T-helper 9 cell (primary cell): ENCODE measurements at places on chromosomes 16 and 17.

DNA sequence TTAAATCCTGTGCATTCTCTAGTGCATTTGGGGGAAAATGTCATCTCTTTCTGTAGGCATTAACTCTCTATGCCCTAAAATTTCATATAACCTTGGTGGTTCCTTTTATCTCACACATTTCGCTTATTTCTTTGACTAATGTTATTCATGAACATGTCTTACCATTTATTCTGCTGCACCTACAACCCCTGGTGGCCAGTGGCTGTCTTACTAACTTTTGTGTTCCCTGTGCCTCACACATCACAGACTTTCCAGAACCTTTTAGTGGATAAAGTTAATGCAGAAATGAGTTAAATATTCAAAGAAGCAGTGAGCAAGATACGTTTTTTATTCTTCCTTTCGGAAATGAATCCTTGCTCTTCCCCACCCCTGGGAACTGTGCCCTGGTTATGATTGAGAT is 111.9 kb downstream of the CDH13 start:
- no peak for DNase-seq

DNA sequence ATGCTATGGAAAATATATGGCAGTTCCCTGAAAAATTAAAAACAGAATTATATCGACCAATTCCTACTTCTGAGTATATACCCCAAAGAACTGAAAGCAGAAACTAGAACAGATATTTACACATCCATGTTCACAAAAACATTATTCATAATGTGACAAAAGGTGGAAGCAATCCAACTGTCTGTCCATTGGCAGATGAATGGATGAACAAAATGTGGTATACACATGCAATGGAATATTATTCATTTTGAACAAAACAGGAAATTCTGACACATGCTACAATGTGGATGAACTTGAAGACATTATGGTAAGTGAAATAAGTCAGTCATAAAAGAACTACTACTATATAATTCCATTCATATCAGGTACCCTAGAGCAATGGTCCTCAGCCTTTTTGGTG is 263.5 kb upstream of the AXIN2 start:
- DNase-seq, result no peak

GRCh38 chr16:12010388-12011251 is 34.1 kb downstream of the SNX29 start:
- no peak for DNase-seq

DNA sequence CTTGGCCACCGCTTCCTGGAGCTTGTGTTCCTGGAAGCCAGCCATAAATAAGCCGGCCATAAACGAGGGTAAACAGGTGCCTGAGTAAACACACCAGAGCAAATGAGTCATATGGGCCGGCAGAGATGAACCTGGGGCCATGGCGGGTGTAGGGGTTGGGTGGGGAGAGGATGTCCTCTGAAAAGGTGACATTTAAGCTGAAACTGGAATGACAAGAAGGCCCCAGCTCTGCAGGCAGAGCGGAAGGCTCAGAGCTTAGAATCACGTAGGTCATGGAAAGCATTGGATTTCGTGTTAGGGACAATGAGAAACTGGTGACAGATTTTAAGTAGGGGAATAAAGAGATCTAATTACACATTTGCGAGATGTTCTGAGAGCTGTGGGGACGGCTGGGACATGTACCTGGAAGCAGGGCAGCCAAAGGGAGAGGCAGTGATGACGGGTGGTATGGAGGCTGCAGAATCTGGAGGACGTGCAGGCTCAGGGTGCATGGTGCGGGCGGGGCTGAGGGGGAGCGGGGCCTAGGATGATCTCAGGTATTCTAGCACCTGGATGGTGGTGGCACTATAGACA is 8.1 kb upstream of the DNASE1 start:
- DNase-seq, result no peak

DNA sequence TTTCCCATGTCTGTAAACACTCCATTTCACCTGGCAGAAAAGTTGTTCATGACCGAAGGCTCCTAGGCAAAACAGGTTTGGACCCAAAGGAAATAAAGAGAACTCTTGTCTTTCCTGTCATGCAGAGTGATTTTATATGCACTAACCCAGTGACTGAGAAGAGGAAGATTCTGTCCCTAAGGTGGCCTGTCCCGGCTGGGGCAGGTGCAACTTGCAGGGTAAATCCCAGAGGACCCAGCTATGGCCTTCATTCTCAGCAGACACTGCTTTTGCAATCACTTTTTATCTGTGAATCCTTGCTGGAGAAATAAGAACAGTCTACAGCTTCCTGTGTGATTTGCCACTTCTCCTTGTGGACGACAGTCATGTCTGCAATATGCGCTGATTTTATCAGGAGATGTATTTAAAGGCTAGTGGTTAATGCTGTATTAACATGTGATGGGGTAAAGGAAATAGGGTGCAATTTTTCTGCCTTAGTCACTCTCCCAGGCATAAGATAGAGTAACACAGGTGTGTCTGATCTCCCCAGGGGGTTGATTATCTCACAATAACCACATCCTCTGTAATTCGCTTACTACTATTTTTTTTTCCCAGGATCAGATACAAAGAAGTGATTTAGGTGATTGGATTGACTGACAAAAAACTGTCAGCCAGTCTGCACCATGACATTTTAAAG is 696.8 kb upstream of the SOX9 start:
- no peak for DNase-seq

GRCh38 chr17:69561462-69561861 is 147.0 kb downstream of the MAP2K6 start:
- no peak for DNase-seq

- DNase-seq, result no peak
Observed at GRCh38 chr17:19570544-19571062, 36.9 kb downstream of the SLC47A1 start.

DNA sequence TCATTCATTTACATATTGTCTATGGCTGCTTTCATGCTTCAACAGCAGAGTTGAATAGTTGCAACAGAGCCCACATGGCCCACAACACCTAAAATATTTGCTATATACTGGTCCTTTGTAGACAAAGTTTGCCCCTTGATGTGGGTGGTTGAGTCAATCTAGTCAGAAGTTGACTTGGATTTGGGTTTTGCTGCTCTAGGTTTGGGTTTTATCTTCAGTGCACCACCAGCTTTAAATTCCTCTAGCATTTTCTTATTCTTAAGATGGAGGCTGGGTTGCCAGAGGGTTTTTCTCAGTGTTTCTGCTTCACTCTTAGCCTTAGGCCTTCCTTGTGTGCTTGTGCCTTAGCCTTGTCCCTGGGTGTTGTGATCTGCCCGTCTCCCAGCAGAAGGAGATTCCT is 51.0 kb downstream of the CCDC182 start:
- no peak for DNase-seq

DNA sequence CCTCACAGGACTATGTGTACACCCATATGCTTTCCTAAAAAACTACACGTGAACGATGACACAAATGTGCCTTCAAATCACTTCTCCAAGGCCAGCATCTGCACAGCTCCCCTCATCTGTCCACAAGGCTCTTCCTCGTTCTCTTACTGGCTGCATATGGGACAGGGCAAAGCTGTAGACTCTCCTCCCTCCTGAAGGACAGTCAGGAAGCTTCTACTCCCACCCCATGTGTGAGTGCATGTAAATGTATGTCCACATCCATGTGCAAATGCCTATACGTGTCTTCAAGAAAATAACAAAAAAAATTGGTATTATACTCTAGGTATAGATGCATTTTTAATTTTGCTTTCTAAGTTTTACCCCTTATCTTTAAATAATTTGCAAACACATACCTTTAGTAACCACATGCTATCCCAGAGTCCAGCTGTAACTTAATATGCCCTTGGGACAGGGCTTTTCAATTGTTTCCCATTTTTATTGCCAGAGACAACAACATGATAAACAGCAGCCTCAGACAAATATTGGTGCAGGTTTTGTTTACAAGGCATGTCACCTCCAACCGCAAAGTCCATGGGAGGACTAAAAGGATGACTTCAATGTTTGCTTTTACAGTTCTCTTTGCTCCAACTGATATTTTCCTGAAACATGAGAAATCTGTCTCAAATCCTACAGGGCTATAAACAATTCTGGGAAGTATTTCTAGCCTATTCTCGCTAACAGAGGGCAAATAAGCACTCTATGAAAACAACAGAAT is 31.6 kb upstream of the FAAP100 start:
- DNase-seq, result no peak

DNA sequence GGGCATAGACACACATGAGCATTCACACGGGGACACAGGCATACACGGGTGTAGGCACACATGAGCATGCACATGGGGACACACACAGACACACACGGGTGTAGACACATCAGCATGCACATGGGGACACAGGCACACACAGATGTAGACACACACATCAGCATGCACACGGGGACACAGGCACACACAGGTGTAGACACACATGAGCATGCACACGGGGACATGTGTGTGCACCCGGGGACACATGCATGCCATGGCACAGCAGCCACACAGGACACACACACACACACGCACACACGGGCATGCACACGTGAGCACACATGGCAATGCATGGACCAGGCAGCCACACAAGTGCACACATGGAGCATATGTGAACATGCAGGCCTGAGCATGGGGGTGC is 5.2 kb upstream of the DCXR start:
- no peak for DNase-seq

DNA sequence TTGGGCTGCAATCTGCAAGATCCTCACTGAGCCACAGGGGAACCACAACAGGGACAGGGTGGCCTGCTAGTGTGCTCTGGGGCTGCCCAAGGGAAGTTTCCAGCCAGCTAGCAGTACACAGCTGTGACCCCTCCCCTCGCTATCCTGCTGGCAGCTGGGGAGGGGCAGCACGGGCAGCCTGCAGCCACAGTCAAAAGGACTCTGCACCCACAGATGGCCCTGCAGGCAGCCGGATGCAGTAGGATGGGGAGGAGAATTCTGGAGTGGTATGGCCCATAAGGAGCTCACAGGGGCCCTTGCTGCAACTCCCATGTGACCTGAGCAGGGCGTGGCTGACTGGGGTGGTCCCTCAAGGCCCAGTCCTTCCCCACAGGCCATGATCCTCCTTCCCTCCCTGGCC is 74.3 kb downstream of the PLD6 start:
- DNase-seq, result no peak

- DNase-seq, result no peak
Observed at GRCh38 chr17:69044371-69044770, 16.4 kb downstream of the ABCA9 start.

- no peak for DNase-seq
Observed at GRCh38 chr17:4334776-4335584, 31.5 kb downstream of the UBE2G1 start.

- no peak for DNase-seq
Observed at GRCh38 chr16:2210386-2211365, at the start of gene BRICD5. Gene BRICD5 (minus strand): TSS chr16:2210863. CDS start chr16:2210833, 30 bp downstream.

DNA sequence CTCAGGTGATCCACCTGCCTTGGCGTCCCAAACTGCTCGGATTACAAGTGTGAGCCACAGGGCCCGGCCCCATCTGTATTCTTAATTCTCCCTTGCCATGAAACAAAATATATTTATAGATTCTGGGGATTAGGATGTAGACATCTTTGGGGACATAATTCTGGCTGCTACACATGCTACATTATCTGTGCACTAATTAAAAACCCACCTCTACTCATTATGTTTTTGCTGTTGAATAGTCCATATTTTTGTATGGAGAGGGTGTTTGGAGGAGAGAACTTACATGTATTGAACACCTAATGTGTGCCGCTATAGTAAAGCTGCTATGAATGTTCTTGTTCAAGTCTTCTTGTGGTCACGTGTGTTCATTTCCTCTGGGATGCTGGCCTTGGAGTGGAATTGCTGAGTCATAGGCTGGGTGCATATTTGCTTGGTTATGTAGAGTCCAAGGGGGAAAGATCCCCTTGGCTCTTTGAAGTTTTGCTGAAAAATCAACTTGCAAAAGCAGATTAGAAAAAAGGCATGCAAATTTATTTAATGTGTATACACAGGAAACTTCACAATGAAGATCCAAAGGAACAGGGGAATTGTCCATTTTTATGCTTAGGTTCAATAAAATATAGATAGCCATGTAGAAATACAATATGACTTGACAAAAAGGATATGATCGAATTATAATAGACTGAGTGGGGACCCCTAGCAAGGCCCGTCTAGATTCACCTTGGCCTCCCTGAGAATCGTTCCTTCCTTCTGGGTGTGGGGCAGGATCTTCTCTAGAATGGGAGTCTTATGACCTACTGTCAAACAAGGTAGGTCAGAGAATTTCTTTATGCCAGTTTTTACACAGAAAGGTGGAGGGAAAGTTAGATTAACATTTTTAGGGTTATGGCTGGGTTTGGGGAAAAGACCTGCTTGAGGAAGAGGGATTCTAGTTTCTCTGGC is 42.1 kb upstream of the GPRC5B start:
- no peak for DNase-seq

- no peak for DNase-seq
Observed at GRCh38 chr17:28968914-28969295, 17.6 kb upstream of the PHF12 start.

- DNase-seq, result no peak
Observed at GRCh38 chr17:65522751-65523404, 38.6 kb downstream of the AXIN2 start.

DNA sequence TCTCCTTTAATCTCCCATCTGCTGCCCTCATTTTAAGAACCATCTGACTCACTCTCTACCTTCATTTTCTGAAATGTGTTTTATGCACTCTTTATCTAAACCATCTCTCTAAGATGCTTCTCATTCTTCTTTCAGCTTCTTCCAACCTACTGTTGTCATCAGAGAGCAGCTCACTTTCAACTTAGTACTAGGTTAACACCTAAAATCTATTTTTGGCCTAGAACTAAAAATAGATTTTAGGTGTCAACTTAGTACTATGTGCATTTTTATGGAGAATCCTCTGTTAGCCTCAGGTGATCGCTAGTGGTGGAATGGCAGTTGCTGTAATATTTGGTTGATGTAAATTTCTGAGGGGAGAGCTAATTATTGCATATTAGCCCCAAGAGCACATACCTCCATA is 277.1 kb downstream of the KCNJ2 start:
- DNase-seq, result no peak

DNA sequence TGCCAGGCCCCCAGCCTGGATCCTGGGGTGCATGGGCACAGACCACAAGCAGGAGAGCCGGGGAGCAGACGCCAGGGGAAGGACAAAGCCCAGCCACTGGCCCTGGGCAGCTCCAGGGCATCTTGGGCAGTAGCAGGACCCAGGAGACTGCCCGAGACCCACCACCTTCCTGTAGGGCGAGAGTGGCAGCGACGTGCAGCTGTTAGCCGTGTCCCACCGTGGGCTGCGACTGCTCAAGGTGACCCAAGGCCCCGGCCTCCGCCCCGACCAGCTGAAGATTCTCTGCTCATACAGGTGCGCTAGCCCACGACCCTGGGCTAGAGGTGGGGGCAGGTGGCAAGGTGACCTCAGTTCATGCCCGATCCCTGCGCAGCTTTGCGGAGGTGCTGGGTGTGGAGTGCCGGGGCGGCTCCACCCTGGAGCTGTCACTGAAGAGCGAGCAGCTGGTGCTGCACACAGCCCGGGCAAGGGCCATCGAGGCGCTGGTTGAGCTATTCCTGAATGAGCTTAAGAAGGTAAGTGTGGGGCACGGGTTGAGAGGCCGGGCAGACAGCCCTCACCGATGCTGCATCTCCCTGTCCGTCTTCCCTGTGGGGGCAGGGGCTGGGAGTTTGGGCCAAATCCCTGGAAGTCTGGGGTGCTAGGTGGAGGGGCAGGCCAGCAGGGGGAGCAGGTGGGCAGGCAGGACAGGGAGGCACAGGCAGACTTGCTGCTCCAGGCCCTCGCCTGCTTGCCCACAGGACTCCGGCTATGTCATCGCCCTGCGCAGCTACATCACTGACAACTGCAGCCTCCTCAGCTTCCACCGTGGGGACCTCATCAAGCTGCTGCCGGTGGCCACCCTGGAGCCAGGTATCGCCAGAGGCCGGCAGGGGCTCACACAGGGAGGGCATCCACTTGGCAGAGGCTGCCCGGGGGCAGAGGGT is 13.5 kb upstream of the SMIM5 start:
- no peak for DNase-seq
